ENCODE measurements at places on chromosomes 12 and 14.

DNA sequence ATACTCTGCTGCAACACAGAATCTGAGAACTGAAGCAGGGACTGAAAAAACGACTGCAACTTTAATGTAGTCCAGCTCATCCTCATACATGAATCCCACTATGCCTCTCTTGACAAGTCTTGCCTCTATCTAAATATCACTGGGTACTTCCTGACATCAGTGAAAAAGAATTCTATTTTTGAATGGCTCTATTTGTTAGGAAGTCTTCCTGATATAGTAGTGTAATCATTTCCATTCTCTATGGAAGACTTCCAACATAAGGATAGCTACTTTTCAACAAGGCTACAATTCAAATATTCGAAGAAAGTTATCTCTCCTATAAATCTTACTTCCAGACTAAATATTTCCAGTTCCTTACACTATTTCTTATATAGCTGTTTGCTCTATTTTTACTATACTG is 167.5 kb downstream of the MDGA2 start:
- no peak for DNase-seq

DNA sequence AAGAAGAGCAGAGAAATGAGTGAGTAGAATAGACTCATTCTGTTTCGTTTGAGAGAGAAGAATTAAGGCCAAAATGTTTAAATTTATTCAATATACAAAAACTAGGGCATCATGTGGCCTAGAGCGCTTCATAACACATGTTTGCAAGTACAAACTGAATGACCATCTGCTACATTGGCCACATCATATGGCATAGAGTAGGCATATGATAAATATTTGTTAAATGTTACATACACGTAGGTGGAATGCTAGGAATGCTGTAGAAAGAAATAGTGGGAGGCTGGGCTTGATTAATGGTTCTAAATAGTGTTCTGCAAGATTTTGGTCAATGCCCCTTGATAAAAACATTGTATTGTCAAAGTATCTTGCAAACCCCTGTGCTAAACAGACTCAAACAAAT is 10.8 kb downstream of the MGP start:
- DNase-seq: no peak

DNA sequence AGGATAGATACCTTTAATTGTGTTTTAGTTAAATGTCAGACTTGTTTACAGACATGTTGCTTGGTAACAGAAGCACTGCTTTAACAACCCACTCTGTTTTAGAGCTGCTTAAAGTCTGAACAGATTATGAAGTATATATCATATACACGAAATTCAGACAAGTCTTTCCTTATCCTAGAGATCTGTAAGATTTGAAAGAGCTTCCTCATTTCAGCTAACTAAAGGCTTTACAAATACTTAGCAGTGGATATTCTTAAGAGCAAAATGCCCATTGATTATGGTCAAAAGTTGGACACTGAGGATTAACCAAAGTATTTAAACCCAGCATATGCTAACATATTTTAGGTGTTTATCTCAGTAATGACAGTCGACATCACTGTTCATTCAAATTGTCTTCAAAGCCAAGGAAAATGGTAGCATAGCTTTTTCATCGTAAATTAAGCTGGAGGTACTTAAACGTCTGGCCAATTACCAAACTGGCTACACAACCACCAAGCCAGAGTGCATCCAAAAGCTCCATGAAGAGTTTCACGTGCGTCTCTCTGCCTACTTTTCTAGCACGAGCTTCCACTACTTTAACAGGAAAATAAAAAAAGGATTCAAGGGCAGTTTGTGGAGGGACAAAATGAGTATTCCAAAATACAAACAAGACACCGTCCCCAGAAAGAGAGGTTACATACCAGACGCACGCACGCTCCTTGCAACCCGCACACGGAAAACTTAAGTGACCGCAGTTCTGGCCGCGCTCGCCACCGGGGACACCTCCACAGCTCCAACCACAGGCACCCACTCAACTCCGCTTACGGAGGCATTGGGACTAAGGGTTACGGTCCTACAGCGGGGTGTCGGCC is 565 bp downstream of the CEP83 start:
- no peak for DNase-seq

GRCh38 chr12:131644481-131644880 is 66.4 kb upstream of the SFSWAP start:
- no peak for DNase-seq

GRCh38 chr14:100416921-100417860 is 94.1 kb downstream of the SLC25A47 start:
- DNase-seq: peak; percentile 72

GRCh38 chr12:116180448-116180847 is 97.0 kb downstream of the MED13L start:
- no peak for DNase-seq

DNA sequence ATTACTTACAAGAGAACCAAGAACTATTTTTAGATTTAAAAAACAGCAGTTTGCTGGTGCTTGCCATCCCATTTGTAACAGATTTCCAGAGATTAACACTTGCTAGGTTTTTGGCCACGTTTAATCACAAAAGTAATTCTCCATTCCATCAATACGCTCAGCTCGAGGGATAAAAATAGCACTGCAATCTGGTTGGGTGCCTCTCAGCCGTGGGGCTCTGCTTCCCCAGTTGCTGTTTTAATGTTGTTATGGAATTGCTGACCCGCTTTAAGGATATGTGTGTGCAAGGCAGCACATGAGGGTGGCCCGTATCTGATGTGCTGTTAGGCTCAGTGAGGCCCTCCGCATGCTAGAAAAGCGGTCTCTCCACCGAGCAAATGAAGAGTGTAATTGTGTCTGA is 222.2 kb upstream of the TMEM260 start:
- no peak for DNase-seq

- peak; percentile 91 for DNase-seq
Measured at GRCh38 chr12:32535288-32535999, 136.1 kb downstream of the FGD4 start.
